NCI-H2171 treated with DMSO at 0.1 percent for 48 hours (cell line): ENCODE measurements at places on chromosomes 5 and 9.

DNA sequence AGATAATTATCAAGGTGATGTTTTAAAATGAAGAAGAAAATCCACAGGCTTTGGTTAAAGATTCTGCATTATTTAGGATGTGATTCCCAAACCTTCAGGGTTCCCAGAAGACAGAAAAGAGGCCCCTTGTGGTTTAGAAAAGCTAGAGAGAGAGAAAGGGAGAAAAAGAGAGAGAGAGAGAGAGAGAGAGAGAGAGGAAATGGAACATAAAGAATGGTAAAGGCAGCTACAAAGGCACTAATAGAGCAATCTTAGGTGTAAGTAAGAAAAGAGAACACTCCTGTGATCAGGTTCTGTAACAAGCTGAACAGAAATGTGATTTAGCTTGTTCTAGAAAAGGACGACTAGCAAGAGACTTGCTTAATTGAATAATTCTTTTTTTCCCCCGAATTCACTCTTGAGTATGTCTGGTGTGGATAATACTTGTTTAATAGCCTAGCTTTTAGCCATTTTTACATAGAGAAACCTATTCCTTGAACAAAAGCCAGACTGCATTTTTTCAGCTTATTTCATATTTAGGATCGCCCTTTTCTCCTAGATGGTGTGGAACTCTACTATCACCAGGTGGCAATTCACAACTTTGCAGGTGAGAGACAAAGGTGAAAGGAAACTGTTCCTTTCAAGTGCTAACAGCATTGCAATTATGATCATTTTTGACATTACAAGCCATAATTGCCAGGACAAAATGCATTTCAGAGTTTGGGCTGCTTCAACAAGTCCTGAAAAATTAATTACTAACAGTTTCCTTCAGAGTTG, 57.6 kb upstream of the SH3GL2 start:
- DNase-seq = peak; percentile 1

GRCh38 chr5:65475336-65475735, 6.4 kb downstream of the ADAMTS6 start:
- DNase-seq = no peak

DNA sequence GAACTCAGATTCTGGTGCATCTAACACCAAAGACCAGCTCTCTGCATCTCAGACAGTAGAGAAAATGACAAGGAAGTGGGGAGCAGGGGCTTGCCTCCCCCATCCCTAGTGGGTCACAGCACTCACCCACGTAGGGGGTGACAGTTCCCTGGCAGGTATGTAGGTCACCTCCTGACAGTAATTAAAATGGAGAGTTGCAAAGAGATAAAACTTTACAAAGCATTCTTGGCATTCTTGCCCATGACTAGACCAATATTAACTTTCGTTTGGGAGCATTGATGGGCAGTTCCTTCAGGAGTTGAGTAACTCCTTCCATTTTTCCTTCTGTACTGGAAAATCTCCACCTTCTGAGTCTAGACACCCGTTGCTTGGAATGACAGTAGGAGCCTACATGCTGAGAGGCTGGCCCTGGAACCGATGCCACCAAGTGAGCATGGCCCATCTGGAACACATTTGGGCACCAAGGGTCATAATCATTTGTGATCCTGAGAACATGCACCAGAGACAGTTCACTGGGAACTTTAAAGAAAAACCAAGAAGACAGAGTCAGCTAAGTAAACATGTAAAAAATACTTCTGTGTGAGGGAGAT, 81.5 kb upstream of the MSX2 start:
- DNase-seq = no peak

DNA sequence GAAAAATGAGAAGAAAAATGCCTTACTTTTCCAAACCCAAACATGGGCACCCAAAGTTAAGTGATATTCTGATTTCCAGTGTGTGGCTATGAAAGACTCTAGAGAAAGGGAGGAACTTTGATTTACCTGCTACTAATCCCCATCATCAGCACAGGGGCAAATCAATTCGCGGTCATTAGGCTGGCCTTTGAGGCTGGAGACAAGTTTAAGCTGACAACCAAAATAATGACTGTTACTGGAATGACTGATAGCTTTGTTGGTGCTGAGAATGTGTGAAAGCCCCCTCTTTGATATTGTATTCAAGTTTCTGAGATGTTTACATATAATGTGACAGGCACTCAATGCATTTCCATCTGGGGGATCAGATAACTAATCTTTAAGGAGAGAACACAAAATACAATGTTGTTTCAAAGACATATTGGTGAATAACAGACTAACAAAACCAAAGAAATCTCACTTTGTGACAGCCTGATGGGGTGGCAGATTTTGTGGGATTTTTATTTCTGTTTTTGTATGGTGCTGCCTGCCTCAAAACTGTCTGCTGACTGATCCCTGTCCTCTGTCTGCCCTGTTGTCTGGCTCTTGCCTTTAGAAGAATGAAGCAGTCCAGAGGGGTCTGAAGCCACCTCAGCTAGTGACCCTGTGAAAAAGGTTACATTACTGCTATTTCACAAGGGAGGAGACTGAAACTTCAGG, 12.6 kb upstream of the INSYN2B start:
- DNase-seq = no peak

DNA sequence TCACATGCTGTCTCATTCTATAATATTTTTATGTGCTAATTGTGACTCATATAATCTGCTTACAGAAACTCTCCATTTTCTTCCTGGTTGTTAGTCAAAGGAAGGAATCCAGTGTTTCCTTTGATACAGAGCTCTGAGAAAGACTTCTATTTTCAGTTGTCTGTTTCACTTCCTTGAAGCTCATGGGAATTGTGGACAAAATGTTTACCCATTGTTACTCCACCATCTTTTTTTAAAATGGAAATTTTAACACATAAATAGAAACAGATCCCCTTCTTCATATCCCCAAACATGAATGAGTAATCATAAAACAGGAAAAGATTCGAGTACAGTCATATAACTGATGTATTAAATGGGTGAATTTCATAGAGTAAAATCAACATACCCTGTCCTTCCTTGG, 42.0 kb upstream of the KCNN2 start:
- DNase-seq = no peak

- DNase-seq = no peak
Observed at GRCh38 chr5:179413086-179413690, 67.9 kb upstream of the ADAMTS2 start.

DNA sequence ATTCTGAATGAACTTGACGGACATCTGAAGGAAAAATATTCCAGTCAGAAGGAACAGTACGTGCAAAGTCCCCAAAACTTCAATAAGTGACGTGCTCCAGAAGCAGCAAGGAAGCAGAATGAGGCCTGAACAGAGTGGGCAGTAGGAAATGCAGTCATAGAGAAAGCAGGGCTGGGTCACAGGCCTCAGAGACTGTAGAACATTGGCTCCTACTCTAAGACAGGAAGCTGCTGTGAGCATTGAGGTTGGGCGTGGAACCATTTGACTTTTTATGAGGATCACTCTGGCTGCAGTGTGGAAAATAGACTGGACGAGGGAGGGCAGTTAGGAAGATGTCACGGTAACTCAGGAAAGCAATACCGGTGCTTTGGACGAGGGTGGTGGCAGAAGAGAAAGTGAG, 64.0 kb downstream of the DOCK8 start:
- DNase-seq = no peak

DNA sequence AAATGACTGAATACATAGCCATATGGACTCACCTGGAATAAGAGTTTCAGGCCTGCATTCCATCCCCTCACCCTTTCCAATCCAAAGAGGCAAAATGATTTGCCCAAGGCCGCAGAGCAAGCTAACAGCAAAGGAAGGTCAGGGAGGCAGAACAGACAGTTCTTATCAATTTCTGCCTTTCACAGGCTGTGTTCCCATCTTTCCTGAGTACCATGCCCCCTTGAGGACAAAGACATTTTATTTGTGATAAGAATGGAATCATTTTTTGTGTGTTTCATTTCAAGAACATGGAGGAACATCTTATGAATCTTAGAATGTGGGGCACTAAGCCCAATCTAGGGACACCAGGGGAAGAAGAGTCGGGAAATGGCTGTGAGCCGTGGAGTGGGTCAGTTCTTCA, 13.9 kb downstream of the LHFPL2 start:
- no peak for DNase-seq

GRCh38 chr5:157306081-157306480, 40.2 kb downstream of the CYFIP2 start:
- DNase-seq = no peak

- no peak for DNase-seq
Observed at GRCh38 chr5:160152901-160153300, 33.7 kb upstream of the PWWP2A start.

DNA sequence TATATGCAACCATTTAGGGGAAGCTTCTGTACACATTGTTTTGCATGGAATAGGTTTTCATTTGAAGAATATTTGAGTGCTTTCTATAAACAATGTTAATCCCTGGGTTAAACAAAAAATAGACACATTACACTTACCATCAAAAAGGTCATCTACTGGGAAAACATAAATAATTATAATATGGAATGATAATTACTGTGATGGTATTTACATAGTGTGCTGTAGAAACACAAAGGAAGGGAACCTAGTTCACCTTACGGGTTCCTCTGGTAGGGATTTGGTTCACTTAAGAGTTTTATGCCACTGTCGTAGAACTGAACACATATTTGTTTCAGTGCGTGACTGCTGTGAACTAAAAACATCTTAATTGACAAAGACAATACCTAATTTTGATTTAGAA, 44.9 kb downstream of the SLC44A1 start:
- DNase-seq = no peak

- DNase-seq = no peak
Observed at GRCh38 chr9:117636681-117637080, 67.5 kb upstream of the TLR4 start.

- no peak for DNase-seq
Observed at GRCh38 chr9:132487980-132488535, 78.0 kb downstream of the CFAP77 start.

DNA sequence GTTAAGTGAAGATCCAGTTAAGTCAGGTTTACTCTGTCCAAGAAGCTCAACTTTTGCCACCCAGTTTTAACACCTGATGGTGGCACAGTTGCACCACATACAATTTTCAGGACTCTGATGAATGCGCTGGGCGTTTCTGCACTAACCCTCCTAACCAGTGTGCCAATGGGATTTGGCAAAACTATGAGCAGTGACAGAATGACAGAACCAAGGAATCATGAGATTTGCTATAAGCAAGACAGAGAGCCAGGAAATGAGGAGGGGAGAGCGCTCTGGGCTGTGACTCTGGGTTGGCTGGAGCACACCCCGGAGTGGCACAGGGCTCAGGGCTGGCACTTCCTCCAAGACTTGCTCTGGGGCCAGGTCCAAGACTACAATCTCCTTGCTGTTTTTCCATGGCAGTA, 84.1 kb downstream of the SH3PXD2B start:
- DNase-seq = no peak

DNA sequence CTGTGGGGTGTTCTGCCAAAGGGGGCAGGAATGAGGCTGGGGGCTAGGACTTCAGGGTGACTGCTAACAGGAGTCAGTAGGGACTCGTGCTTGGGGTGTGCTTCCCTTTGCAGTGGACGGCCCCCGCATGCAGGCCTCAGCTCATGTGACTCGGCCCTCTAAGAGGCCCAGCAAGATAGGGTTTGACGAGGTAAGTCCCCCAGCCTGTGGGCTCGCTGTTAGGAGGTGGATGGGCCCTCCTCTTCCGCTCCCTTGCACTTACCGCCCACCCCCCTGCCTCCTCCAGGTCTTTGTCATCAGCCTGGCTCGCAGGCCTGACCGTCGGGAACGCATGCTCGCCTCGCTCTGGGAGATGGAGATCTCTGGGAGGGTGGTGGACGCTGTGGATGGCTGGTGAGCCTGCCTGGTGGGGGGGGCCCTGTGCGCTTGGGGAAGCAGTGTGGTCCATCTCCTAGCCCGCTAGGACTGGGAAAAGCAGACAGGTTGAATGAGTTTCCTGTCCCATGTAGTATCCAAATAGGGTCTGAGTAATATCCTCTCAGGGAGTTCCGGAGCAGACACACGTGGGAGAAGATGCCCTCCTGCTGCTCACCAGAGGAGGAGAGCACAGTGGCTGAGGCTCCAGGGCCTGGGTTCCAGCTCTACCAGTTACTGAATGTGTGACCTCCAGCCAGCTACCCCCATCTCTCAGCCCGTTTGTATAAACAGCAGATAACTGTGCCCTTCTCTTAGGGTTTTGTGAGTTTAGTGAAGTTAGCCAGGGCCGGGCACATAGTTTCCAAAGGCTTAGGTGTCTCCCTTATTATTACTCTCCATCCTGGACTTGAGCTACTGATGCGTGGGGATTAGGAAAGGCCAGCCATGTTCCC, 8.2 kb downstream of the CERCAM start:
- DNase-seq = no peak

- no peak for DNase-seq
Observed at GRCh38 chr5:44907396-44907795, 98.6 kb downstream of the MRPS30 start.

- no peak for DNase-seq
Observed at GRCh38 chr5:90967443-90967842, 408.8 kb downstream of the ADGRV1 start.

- peak; percentile 40 for DNase-seq
Observed at GRCh38 chr9:137029058-137029936, 1.3 kb upstream of the ABCA2 start.

DNA sequence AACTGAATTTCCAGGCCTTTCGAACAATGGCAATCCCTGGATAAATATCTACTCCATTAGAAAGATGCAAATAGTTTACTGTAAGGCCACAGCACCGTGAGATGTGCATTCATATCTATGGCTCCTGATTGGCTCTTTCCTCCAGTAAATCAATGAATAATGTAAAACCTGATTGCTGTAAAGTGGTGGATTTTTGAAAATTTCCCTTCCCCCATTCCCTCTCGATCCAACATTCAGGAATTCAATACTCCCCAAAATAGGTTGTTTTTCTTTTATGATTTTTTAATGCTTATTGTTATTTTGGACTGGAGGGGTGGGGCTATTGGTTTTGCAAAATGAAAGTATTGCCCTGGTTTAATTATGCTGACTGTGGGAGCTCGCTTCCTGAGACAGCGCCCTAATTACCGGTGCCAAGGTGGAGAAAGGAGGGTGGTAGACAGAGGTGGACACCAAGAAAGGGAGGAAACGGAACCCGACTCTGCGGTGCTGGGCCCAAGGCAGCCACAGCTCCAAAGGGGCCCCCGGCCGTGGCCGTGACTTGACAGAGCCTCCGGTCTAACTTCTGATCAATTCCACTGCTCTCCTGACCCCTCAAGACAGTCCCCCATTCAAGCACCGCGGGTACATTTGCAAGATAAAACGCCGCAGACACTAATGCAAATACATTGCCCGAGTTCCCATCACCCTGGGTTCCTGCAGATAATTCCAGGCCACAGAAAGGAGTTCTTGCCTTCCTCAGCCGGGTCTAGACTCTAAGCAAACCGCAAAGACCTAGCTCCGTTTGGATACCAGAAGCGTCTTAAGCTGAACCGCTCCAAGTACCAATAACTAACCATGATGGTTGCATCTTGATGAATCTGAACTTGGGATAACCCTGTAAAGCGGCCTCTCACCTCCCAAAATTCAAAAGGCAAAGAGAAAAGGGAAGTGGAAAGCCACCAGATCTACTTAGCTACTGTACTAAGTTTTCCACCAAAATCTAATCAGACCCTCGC, 211.2 kb downstream of the MEF2C start:
- DNase-seq = no peak
